ENCODE measurements at places on chromosomes 6 and 20.

DNA sequence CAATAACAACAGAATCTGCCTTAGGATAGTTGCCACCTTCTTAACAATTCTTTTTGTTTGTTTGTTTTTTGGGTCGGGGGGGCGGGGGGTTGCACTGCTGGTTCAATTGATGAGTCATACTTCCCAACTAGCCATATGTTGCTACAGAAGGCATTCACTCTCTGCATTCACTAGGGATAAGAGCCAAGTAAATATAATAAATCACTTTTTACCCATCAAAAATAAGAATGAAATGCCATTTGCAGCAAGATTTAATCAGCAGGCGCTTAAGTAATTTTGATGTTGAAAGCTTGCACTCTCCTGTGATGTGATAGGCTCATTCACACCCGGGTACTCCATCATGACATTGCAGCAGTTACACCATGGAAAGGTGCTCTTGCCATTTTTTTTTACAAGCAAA, 209.8 kb downstream of the HIVEP2 start:
- DNase-seq: no peak

DNA sequence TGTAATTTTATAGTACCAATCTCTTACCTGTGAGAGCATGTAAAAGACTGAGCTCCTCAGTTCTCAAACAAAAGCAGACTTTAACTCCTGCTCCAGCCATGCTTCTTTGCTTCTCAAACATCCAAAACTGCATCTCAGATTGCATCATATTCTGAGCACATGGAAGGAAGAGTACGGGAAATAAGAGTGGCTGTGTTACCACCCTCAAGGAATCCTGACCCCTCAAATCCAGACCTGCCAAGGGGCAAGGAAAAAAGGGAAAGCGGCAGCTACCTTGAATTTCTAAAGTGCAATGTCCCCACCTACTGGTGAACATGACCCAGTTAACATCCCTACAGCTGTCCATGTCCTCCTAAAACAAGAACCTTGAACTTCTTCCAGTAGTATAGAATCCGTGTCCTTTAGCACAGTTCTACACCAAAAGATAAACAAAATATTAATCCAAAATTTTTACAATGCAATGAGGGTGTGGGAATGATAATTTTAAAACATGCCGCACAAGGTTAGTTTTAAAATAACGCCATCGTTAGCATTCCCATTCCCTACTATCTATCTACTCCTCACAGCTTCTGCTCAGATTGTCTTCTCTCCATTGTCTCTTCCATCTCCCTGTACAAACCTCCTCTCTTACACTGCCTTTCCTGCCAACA, 34.1 kb upstream of the HLA-DQB1 start:
- DNase-seq: no peak

- no peak for DNase-seq
These were observed 292.6 kb downstream of the GMDS start for GRCh38 chr6:1952740-1953360.

- DNase-seq: no peak
These were observed 783.2 kb downstream of the DHX35 start for GRCh38 chr20:39745380-39745779.

GRCh38 chr20:41065716-41066115, 37.1 kb downstream of the TOP1 start:
- no peak for DNase-seq

GRCh38 chr6:118444796-118445195, 103.3 kb upstream of the PLN start:
- no peak for DNase-seq

- no peak for DNase-seq
These were observed 56.4 kb upstream of the SLC22A1 start for GRCh38 chr6:160065200-160065599.

DNA sequence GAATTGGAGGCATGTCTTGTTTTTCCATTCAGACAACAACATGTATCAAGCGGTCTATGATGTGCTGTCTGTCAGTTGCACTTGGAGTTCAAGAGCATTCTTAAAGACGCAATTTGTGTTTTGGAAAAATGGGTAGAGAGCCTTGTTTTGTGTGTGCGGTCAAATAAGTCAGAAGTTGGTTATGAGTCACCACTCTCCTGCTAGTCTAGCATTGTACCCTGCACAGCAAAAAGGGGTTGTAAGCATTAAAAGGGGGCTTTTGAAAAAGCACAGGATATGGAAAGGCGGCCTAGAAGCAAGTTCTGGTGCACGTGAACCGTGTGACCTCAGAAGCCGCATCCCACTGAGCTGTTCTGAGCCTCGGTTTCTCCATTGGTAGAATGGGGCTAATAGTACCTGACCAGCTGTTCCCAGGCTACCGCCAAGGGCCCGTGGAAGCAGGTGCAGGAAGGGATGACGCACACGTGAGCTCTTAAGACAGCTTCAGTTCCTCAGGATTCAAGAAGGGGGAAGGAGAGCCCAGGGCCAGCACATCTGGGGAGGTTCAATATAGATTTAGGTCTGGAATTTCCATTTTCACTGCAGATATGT, 61.6 kb upstream of the SNX9 start:
- DNase-seq: no peak

- DNase-seq: no peak
These were observed 541 bp downstream of the SNX21 start for GRCh38 chr20:45833883-45834796.

- no peak for DNase-seq
These were observed 99.5 kb upstream of the ZFP64 start for GRCh38 chr20:52291109-52291508.

- no peak for DNase-seq
These were observed 51.6 kb downstream of the LAMA4 start for GRCh38 chr6:112202639-112203341.

DNA sequence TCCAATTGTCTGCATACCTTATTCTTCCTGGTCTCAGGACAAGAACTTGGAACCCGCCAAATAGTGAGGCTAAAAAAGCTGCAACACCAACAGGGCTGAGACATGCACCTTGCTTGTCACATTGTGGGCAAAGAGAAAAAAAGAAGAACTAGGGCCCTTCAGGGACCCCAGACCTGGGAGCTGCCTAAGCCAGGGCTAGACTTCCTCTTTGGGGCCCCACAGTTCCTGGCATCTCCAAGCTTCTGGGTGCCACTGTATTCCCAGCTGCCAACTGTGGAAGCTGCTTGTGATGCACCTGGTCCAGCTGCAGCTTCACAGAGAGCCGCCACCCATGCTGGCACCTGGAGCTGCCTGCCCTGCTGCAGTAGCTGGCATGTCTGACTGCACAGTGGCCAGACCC, 370.6 kb downstream of the CD83 start:
- no peak for DNase-seq

DNA sequence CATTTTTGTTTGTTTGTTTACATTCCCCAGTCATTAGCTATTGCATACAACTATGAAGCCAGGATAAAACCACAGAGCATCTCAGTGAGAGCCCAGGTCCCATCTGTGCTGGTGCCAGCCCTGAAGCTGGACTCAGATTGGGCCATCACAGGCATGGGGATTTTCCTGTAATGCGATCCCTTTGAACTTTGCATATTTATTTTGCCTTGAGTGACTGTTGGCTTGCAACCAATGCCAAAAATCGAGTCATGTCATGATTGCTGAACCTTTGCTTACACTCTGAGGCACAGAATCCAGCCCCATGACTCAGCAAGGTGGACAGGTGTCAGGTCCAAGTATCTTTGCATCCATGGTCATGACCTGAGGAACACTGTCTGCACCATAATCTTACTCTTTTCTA, 46.2 kb upstream of the GGTLC1 start:
- no peak for DNase-seq

DNA sequence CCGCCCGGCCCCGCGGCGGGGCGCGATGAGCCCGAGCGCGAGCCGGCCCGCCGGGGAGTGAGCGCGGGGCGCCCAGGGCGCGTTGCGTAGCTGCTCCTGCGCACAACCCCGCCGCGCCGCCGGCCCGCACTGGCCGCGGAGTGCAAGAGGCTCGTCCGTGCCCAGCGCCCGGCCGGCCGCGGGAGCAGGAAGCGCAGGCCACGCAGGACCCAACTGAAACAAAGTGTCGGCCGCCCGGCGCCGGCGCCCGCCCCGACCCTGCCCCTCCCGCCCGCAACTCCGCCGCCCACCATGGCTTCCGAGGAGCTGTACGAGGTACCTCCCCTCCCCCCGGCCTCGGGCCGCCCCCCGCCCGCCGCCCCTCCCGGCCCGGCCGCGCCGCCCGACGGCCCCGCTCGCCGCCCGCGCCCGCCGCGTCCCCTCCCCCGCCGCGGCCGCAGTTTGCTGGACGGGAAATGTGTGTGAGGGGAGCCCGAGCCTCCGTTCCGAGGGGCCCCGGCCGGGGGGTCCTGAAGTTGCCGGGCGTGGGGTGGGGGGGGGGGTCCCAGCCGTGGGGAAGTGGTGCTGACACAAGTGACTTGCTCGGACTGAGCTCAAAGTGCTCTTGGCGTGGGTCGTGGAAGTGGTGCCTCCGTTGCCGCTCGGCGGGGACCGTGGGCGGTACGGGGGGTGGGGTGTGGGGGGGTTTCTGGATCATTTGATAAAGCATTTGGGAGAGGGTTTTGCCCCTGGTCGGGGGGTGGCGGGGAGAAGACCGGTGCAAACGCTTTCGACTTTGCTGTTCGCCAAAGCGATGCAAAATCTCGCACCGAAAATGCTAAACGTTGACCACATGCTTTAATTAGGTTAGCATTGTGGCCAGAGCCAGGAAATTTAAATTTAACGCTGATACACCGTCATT, 539 bp downstream of the CDYL start:
- DNase-seq: peak; percentile 17

DNA sequence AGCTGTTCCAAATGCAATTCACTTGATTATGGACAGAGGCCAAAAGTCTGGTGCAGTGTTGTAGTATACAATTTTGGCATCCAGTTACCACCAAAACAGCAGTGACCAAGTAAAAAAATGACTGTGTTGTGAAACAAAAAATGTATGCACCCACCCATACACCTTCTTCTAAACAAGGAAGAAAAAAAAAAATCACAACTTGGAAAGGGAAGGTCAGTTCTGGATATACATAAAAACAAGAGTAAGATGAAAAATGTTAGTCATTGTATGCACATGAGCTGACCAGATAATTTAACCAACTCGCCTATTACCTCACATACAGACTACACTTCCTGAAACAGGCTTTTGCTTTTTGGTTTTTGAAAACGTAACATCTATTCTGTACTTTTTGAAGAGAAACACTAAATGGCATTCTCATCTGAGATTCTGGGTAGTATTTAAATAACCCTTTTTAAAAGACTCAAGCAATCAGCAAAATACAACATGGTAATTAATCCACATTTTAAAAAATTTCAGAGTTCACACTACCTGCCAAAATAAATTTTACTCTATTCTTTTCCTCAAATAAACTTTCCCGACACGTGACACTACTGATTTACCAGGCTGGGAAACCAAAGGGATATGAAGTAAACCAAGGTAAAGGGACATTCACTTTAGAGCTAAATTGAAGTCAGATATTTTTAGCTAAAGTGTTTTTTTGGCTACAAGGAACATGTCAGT, 141.6 kb upstream of the SHLD1 start:
- DNase-seq: no peak

DNA sequence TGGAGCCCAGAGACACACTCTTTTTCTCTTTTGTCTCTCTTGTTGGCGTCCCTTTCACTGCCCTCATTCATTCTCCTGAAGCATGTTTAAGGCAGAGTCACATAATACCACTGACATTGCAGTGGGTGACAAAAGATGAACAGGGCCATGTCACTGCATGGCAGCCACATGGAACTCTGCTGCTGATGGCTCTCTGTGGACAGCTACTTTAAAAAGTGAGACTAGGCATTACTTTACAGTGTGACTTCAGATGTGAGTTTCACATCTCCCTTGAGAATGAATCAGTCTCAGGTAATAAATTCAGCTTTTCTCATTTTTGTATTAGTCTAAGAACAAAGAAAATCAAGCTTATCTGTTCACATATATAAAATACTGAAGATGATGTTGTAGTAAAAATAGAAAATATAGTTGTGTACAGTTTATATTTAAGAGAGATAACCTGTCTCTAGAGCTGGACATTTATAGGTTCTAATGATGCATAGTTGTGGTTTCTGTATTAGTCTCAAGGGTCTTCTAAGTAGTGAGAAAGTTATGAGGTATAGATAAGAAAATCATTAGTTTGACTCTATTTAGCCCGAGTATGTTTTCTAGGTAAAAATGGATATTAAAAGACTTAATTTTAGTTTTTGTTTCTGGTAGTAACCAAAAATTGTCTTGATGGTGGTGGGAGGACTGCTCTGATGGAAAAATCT, 6.1 kb downstream of the MRS2 start:
- DNase-seq: no peak

DNA sequence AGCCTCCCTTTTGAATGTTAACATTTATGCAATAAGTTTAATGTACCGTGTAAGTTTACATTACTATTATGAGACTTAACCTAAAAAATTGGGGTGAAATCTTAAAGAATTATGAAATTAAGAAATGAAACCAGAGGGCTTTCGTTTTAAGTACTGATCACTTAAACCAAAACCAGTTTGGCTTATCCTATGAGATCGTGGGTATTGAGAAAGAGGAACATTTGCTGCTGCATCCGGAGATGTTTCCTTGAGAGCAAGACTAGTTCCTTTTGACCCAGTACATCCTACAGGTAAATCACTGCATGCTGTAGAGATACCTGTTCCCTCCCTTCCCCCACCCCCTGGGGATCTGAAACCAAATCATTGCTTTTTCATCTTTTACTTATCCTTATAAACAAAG, 201.3 kb downstream of the ESR1 start:
- DNase-seq: no peak

GRCh38 chr20:1801929-1802306, 93.3 kb upstream of the SIRPA start:
- no peak for DNase-seq

- DNase-seq: no peak
These were observed 23.2 kb downstream of the OR2H2 start for GRCh38 chr6:29608131-29608530.

Measured in activated T-cell treated with anti-CD3 and anti-CD28 coated beads for 1 hour (primary cell).